Hepatic stellate cell (primary cell): ENCODE measurements at places on chromosomes 6 and 20.

GRCh38 chr6:155093430-155093829 is 98.3 kb downstream of the TIAM2 start:
- DNase-seq: no peak

DNA sequence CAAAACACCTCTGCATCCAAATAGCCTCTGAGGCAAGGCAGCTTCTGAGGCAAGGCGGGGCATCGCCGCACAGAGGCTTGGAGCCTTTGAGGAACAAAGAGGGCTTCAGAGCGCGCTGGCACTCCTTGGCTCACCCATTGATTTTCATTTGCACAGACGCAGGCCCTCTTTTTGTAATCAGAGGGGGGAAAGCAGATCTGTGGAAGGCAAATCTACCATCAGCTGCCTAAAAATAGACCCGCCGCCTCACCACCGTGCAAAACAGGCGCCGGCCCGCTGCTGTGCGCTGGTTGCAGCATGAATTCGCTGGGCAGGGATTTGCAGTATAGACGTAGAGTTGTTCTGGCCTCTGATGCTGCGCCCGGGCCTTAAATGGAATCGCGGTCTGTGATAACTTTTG is 69.9 kb upstream of the STMND1 start:
- no peak for DNase-seq

DNA sequence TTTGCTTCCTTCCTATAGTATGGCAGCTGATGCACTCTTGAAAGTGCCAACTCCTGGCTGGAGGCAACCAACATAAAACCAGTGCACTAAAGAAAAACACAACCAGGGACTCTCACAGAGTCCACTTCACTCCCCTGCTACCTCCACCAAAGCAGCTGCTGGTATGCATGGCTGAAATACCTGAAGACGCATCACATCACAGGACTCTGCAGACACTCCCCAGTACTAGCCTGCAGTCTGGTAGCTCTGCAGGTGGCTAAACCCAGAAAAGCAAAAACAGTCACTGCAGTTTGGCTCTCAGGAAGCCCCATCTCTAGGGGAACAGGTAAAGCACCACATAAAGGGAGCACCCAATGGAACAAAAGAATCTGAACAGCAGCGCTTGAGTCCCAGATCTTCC is 473.0 kb upstream of the SPTLC3 start:
- no peak for DNase-seq

- DNase-seq: no peak
Measured at GRCh38 chr6:156925718-156926607, 148.8 kb downstream of the ARID1B start.

- DNase-seq: no peak
Measured at GRCh38 chr6:193773-194310, 98.4 kb upstream of the DUSP22 start.

GRCh38 chr6:62367601-62368000 is 81.6 kb upstream of the KHDRBS2 start:
- DNase-seq: no peak

- no peak for DNase-seq
Measured at GRCh38 chr20:5652626-5653553, 97.3 kb upstream of the SHLD1 start.

DNA sequence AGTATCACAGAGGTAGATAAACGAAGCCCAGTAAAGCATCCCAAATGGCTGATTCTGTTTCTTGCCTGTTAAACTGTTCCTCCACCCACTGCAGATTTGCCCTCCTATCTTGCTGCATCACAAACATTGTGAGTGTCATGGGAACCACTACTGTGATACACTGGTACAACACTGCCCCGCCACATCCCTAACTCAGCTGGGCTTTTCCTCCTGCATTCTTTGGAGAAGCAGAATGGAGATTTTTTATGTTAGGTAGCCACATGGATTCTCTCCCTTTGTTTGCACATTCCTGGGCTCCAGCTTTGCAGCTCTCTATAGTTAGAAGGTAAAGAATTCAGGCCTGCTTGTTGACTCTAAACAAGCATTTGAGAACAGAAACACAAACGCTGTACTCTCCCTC is 234.1 kb downstream of the TMEM242 start:
- DNase-seq: peak; percentile 74

DNA sequence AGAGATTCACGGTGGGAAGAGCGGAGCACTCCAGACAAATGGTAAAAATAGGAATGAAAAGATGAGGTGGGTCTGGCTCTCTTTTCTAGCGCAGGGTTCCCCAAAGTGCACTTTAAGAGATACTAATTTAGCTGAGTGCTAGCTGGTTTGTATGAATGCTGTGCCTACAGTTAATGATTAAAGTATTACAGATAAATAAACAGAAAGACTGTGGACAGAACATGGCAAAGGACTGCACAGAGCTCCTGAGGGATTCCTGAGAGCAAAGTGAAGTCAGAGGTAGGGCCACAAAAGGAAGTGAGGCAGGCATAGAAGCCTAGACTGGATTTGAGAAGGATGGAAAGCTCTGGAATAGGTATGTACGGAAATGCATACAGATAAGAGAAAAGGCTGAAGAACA is 114.5 kb downstream of the INSM1 start:
- no peak for DNase-seq

DNA sequence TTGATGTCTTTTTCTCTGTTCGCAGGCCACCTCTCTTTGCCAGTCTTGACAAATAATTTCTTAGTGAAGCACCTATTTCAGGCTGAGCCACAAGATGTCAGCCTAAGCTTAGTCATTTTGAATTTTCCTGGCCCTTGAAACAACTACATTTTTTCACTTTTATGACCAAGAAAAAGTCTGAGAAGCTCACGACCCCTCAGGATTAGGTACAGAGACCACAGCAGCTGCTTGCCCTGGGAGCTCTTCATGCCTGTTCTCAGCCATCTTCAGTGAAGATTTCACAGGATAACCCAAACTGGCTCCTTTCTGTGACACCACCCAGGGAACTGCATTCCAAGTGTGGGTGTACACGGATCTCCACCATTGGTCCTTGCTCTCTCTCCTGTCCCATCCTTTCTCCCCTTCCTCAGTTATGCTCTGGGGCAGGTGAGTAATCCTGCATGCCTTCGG is 38.4 kb upstream of the SPTLC3 start:
- DNase-seq: peak; percentile 4

- no peak for DNase-seq
Measured at GRCh38 chr20:57078116-57078515, 188.3 kb downstream of the BMP7 start.

- DNase-seq: no peak
Measured at GRCh38 chr6:108254433-108255410, 6.1 kb downstream of the SNX3 start.

GRCh38 chr6:44542401-44543116 is 155.1 kb downstream of the CDC5L start:
- DNase-seq: peak; percentile 19

DNA sequence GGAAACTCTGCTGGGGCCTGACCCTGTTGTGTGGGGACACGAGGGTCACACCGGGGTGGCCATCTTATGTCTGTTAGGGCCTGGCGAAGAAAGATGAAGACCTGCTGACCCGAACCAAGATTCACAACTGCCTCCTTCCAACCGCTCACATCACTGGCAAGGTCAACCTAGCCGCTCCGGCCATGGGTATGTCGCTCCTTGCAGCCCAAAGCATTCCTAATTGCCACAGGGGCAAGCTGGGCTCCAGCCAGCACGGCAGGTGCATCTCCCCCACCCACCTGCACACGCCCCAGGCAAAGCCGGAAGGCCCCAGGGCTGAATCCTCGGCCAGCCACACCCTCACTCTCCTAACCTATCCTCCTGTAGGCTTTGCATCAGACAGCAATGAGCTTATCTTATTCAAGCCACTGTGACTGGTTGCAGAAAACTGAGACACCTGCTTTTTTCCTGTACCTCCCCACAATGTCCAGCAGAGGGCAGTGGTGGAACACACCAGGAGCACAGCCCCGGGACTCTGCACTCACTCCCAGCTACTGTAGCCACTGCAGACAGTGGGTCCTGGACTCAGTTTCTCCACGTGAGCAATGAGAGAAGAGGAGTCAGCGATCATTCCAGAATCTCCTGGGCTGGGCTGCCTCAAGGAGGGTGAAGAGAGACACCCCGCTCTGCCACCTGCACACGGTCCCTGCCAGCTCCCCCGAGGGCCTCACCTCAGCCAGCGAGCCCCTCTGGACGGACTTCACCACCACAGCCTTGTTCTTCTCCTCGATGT is 170.2 kb downstream of the PREX1 start:
- peak; percentile 93 for DNase-seq

- no peak for DNase-seq
Measured at GRCh38 chr20:59790346-59790745, 143.1 kb downstream of the SYCP2 start.

GRCh38 chr6:35775031-35775430 is 1.4 kb upstream of the CLPSL2 start:
- no peak for DNase-seq

GRCh38 chr20:1513801-1514200 is 22.6 kb upstream of the SIRPB2 start:
- DNase-seq: no peak

DNA sequence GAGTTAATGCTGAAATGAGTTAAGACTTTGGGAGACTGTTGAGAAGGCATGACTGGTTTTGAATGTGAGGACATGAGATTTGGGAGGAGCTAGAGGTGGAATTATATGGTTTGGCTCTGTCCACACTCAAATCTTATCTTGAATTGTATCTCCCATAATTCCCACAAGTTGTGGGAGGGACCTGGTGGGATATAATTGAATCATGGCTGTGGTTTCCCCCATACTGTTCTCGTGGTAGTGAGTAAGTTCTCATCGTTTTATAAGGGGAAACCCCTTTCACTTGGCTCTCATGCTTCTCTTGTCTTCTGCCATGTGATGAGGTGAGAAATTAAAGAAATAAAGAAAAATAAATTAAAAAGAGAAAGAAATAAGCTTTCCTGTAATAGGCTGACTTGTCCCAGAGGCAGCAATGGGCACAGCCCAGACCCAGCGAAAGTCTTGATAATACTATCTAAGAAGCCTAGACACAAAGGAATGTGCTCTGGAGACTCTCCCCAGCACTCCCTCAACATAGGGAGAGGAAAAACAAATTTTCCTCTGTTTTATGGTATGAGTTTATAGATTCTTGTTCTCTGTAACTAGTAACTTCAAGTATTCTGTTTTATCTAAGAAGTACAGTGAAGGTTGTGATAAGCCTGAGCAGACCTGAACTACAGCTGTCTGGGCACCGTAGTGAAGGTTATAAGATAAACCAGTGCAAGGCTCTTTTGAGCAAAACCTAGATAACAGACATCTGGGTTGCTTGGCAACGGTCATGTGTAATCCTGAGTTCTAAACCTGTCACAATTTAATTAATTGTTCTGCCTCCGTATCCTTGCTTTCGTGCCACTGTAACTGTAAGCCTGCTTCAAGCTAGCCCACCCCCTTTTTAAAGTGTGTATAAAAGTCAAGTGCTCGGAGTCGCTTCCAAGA is 88.9 kb upstream of the ECI2 start:
- DNase-seq: no peak

DNA sequence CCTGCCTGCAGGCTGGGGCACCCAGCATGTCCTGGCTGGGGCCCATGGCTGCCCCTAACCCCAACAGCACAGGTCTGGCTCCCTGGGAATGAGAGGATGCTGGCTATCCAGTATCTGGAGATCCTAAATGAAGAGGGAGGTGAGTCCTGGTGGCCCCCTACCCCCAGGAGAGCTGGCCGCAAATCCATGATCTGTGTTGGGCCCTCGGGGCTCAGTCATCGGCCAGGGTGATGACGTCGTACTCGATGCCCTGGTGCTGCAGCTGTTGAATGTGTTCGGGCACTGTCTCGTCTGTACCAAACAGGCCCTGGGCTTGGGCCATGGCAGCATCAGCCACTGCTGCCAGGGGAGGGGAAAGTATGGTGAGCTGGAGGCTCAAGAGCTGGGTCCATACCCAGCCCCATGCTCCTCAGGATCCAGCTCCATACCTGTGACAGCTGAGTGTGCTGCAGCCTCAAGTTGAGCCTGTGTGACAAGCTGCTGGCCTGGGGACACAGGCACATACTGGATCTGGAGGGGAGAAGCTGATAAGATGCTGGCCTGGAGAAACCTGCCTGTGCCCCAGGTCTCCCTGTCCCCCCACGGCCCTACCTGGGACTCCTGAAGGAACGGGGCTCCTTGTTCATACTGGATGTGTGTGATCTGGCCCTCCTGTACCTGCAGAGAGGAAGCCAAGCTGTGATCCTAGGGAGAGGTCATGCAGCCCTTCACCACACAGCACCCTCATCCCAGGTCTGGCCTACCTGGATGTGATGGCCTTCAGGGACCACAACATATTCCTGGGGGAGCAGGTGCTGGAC is 14.5 kb downstream of the PCIF1 start:
- no peak for DNase-seq

DNA sequence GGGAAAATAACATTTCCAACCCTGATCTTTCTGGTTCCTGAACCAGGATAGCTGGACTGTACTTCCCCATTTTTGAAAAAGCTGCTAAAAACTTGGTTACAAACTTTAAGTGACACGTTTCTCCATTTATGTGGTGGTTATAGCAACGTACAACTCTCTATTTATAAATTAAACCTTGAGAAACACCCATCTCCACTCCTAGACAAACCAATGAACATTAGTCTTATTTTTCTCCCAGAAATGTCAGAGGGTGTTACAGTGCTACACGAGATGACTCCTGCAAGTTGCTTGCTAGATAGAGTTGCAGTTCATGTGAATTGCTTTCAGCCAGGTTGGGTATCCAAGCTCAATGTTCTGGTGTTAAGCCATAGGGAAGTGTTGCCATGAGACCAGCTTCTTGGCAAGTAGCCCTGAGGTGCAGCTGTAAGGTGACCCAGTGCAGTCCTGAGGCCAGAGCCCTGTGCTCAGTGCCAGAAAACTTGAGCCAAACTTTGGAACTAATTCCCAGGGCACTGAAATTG is 51.3 kb upstream of the REV3L start:
- no peak for DNase-seq

- DNase-seq: no peak
Measured at GRCh38 chr20:37422791-37423286, 76.9 kb downstream of the SRC start.

DNA sequence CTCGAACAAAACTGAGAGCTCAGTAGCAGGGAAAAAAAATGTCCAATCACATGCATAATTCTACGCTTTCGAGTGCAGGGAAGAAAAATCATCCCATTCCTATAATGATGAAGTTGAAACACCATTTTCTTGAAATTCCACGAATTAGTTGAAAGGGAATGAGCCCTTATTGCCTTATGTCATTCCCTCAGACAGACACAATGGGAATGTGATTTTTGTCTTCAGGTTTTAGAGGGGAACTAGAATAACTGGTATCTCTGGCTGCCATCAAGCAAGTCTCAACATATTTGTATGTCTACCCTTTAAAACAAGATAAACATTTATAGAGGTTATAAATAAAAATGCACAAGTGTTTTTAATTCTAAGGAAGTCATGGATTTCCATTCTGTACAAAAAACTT is 87.9 kb downstream of the KIF13A start:
- DNase-seq: no peak

GRCh38 chr6:141403827-141404226 is 728.9 kb upstream of the GJE1 start:
- DNase-seq: no peak
